ENCODE measurements at places on chromosomes 2 and 18.

DNA sequence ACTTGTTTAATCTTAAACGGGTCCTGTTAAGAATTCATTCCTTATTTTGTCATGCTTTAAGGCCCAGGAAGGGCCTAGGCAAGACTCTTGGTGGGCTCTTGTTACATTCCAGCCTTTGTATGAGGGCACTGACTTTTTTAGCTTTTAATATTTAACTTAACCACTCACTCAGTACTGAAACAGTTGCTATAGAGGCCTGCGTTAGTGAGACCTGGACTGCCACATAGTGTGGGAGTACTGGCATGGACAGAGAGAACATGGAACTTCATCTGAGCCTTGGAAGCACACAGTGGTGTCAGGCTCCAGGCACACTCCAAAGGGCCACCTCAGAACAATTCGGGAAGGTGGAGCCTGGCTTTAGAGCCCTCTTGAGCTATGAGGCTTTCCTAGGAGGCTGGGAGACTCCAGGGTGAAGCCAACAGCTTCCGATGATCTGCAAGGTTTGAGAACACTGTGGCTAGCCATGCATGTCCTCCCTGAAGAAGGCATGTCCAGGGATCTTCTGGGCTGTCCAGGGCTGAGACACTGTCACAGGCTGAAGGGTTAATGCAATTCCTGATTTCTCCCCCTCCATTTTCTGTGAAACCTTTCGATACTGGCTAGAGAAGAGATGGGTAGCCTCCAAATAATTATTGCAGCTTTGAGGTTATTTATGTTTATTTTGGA, 155.4 kb upstream of the ACAA2 start:
- DNase-seq = no peak

- DNase-seq = no peak
Observed at GRCh38 chr18:60092073-60092472, 192.3 kb downstream of the PMAIP1 start.

- no peak for DNase-seq
Observed at GRCh38 chr2:46353509-46353908, 56.3 kb downstream of the EPAS1 start.

DNA sequence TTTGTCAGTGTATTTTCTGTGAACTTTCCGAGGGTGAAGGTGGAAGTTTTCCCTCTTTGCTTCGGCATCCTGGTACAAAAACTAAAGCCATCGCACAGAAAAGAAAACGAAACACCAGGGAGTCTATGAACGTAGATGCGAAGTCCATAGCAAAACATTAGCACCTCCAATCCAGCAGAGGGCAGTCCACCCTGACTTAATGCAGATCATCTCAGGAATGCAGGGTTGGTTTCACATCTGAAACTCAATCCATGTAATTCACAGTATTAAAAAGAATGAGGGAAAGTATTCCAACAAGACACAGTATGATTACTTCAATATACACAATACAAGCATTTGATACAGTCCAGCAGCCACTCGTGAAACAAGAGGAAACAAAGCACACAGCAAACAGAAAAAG, 70.8 kb downstream of the RTP5 start:
- DNase-seq = no peak

DNA sequence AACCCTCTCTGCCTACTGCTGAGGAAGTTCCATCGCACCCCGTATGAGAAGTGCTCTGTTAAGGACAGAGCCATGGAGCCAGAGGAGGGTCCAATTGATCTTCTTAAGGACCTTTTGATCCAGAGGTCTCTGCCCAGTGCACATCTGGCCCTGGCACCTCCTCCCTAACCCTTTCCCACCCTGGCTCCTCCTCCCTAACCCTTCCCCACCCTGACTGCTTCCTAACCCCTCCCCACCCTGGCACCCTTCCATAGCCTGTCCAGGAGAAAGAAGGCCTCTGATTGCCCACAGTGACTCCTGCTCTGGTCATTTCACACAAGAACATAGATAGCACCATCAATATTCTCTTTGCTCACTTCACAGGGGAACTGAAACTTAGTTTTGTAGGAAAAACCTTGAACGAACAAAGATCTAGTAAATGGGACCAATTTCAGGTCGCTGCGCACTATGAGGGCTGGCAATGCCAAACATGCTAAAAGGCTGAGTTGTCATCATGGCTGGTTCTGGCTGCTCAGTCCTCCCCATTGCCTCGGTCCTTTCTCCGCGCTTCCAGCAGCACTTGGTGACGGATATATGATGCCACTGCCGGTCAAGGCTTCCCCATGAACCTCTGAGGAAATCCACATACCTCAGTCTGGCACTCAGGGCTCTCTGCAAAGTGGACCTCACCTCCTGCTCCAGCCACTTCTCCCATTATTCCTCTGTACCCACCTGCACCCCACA, 49.2 kb downstream of the PKDCC start:
- DNase-seq = no peak

GRCh38 chr2:75157435-75157834, 41.9 kb downstream of the TACR1 start:
- DNase-seq = no peak

DNA sequence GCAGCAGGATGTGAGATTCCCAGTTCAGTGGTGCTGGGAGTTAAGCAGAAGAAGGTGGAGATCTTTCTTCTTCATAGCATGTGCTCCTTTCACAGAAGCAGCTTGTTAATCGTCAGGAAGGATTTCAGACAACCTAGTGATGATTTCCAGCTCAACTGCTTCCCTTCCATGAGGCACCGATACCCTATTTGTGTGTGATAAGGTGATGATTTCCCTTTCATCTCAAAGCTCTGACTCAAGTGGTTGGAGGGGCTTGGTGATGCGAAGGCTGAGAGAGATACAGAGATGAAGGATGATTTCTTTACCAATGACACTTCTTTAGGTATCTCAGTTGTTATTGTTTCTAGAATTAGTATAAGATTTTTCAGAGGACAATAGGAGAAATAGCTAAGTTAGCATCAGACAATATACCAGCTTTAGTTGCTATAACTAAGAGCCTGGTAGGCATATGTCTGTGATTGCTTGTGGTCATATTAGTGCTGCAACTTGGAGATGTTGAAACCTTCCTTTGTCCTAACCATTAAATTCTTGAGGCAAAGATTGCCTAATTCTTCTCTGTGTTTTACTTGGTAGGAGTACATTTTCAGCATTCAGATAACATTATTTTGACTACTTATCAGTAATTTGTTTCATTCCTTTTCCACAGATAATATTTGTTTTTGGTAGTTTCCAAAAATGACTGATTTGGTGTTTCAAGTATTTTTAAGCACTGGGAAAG, 111.3 kb downstream of the PLCL1 start:
- no peak for DNase-seq

GRCh38 chr2:53859206-53860181, at the start of gene GPR75:
Gene GPR75 (minus strand): TSS chr2:53859967. CDS start chr2:53854756, 5,211 bp downstream.
- DNase-seq = no peak

GRCh38 chr2:3756306-3756705, 52.9 kb downstream of the DCDC2C start:
- no peak for DNase-seq

GRCh38 chr18:63145851-63146555, 173.6 kb downstream of the BCL2 start:
- DNase-seq = no peak

GRCh38 chr2:167057446-167057845, 169.2 kb downstream of the XIRP2 start:
- no peak for DNase-seq

DNA sequence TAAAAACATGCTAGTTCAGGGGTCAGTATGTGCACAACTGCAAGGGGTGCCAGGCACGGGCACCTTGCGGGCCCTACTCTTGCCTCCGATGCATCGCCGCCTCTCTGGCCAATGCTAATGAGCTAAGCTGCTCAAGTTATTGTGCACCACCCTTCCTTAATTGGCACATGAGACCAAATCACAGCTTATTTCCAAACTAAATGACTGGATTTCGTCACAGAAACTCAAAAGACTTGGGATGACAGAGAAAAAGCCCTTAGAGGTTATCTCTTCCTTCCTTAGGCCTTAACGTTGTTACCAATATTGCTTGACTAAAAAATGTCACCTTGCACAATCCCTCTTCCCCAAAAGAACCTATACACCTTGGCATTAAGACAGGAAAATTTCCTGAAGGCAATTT, 7.7 kb downstream of the RNF149 start:
- DNase-seq = no peak

DNA sequence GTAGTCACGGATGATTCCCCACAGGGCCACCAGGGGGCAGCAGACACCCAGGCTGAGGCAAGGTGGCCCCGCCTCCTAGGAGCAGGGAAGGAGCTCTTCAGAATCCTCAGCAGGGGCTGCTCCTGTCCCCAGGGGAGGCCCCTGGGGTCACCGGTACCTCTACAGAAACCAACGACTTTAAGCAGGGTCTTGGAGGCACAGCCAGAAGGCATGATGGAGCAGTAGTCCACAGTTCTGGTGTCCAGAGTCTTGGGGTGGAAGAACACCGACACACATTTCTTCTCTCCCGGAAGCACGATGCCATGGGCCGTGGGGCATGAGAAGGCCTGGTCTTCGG, 11.5 kb downstream of the CFAP65 start:
- peak; percentile 69 for DNase-seq

DNA sequence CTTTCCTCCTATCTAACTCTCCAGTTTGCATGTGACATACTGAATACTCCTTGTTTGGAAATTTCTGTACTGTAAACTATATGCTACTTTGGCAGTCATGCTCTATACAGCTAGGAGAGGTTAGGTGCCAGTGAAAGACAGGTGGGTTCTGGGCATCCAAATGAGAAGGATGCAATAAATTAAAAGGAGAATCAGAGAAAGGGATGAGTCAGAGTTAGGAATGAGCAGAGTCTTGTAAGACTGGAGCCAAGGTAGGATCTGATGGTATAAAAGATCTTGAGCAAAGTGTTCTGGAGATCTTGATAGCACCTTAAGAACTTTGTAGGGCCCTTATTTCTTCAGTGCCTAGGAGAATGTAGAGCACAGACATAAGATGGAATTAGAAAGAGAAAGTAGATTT, 58.7 kb upstream of the STAM2 start:
- no peak for DNase-seq

GRCh38 chr2:24258718-24259117, 83.9 kb downstream of the FAM228A start:
- no peak for DNase-seq

- no peak for DNase-seq
Observed at GRCh38 chr2:138676619-138677021, 103.6 kb downstream of the NXPH2 start.

GRCh38 chr2:117785740-117786139, 28.8 kb upstream of the DDX18 start:
- DNase-seq = peak; percentile 37

DNA sequence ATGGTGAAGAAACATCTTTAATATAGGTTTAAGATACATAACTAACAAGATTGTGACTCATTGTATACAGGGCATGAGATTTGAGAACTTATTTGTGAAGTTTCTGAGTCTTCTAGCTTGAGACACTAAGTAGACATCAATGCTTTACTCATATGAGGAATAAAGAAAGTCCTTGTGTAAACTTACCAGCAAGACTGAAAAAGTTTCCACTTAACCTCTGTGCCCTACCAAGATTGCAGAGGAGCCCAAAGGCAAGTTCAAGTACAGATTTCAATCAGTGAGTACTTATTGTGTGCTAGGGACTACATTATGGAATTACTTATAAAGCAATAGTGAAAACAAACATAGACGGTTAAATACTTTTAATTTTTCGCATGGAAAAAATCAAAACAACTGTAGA, 1041.2 kb upstream of the CELF4 start:
- DNase-seq = no peak

- no peak for DNase-seq
Observed at GRCh38 chr2:204909791-204910190, 364.5 kb downstream of the PARD3B start.

GRCh38 chr2:127707890-127708648, 6.8 kb downstream of the SFT2D3 start:
- no peak for DNase-seq

DNA sequence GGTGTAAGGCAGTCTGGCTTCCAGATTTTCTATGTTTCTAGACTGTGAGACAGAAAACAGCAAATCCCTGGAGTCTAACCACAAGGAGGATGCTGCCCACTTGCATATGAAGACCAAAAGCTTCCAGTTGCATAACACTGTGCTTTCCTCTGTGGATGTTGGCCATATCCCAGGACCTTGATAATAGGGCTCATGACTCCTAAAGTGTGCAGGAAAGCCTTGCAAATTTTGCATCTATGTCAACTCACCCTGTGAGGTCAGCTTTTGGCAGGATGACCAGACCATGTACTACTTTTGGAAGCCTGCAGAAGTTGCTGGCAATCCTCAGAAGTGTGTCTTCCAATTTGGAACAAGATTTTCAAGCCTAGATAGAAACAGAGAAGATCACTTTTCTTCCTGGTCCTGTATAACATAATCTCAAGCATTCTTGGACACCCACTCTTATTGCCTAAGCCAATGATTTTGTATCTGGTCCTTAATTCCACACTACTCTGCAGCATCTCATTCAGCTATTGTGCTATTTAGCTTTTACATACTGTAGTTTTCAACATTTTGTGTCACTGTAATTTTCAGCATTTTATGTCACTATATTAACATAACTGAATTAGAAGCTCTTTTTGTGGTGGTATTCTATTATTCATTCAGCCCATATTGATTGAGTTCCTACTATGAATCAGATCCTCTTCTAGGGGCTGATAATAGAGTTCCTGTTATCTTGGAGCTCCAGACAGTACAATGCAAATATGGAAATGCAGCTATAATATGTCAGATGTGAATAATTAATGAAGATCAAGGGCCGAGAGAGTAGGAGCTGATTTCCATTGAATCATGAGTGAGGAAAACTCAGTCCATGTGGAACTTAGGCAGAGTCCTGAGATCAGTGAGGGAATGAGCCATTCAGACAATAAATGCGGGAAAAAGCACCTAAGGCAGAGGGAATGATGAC, 85.3 kb upstream of the RAB27B start:
- no peak for DNase-seq

GRCh38 chr2:218325566-218326160, 31.0 kb upstream of the CATIP start:
- DNase-seq = no peak

DNA sequence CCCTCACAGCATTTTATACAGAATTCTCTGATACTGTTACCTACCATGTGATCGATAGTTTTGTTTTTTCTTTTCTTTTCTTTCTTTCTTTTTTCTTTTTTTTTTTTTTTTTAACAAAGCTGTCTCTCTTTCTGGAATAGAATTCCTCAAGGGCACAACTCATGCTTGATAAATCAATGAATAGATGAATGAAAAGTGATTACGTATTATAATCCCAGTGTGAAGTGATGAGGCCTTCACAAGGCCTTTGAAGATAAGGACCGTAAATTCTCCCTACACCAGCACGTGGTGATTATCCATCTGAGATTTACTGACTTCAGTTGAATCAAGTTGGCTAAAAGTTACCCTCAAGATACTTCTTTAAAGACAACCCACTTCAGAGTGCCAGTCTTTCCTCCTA, 46.6 kb upstream of the RMDN2 start:
- DNase-seq = no peak

DNA sequence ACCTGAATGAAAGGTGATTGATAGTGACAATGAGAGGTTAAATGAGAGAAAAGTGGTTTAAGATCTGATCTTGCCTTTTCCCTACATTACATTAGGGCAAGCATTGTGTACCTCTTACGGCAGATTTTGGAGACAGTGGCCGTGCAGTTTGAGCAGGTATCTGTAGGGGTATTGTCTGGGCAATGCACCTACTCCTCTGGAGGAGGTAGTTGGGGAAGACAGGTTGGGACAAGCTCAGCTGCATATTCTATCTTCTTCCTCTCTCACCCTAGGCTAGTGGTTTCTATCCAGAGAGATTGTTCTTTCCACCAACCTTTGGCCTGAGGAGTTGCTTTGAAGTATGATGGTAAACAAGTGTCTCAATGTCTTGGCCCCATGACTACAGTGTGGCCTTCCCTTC, 323.2 kb downstream of the CYP26B1 start:
- DNase-seq = no peak
